ENCODE measurements at places on chromosomes 1 and 21. TPM values are rescaled to one million over a fixed set of nuclear protein-coding genes. Genes with fewer than 3 reads are reported as not detected.

DNA sequence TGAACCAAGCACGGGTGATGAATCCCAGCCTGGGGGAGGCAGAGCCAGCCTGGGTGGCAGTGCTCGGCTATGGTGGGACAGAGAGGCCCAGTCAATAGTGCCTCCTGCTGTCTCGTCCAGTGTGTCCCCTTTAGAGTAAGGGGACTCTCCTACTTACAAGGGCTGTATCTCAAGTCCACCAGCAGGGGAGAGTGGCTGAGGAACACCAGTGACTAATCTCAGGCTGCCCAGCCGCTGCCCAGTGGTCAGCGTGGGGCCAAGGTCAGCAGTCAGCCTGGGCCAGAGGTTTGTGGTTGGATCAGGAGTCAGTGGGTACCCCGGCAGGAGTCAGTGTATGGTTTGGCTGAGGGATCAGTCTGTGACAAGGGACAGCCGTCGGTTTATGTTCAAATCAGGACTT lies 109.2 kb upstream of the RUNX3 start:
- no peak for DNase-seq

GRCh38 chr1:171438441-171438840 lies 46.9 kb upstream of the PRRC2C start:
- DNase-seq: no peak

DNA sequence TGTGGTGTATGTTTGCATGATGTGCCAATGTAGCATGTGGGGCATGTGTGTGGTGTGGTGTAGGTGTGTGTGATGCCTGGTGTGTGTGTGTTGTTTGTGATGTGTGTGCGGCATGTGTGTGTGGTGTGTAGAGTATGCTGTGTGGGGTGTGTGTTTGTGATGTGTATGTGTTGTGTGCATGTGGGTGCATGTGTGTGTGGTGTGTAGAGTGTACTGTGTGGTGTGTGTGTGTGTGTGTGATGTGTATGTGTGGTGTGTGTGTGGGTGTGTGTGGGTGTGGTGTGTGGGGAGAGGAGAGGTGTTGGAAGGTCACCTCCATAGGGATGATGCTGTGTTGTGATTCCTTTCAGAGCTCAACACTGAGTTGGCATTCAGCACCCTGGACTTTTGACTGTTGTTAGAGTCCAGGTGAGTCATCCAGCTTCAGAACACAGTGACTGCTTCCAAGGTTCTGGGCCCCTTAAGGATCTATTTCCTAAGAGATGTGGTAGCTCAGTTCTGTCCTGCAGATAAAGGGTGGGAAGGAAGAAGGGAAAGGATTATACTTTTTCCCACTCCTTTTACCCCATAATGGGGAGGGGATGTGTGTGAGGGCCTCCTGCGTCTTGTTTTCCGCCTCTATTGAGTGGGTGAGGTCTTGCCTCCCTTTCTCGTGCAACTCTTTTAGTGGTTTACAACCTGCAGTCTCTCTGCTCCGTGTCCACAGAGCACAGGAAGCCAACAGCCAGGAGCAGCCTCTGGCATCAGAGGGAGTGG lies 47.6 kb downstream of the RHOU start:
- DNase-seq: peak; percentile 70

DNA sequence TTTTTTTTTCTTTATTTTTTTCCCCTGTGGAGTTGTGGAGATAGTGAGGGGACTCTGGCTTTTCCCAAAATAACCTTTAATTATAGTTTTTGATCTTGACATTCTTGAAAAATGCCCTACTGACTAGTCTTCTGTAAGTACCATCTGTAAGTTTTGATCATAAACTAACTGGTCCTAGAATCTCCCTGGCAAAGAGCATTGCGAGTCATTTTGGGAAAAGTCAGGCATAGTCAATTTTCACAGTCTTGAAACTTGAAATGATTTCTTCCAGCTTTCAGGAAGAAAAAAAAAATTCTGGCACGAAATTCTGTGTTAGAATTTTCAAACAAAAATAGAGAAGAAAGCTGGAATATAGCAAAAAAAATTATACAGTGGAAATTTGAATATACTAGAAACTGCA lies 181.2 kb upstream of the SNX7 start:
- no peak for DNase-seq

The AMIGO1 gene
- total RNA-seq: 6.3 TPM

The VSIG8 gene
- total RNA-seq: not detected

DNA sequence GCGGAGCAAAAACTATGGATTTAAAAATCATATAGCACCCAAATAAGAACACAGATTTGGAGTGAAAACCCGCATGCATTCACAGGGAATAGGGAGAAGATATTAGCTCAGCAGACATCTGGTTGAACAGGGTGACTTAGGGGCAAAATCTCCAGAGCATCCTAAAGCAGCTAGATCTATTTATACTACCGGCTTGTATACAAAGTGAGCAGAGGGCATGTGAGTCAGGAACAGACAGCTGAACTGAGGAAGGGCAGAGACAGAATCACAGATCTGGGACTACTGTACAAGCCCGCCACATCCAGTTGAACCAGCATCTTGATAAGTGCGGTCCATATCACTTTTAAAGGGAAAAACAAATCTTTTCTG lies 35.2 kb upstream of the EXOSC10 start:
- DNase-seq: no peak

DNA sequence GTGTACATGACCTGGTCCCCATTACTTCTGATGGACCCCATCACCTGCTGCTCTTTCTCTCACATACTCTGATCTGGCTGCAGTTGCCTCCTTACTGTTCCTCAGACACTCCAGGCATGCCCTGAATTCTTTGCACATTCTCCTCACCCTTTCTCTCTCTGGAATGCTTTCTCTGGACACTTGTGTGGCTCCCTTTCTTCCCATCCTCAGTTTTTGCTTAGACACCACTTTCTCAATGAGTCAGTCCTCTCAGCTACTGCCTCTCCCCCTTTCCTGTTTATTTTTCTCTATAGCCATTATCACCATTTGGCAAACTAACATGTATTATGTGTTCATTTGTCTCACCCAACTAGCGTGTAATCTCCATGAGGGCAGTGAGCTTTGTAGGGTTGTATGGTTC lies 28.1 kb downstream of the PLXNA2 start:
- no peak for DNase-seq

The ILDR2 gene
- 1.9 TPM for total RNA-seq

GRCh38 chr1:40774266-40774998 lies 9.2 kb upstream of the KCNQ4 start:
- DNase-seq: peak; percentile 72

The S100A4 gene
- total RNA-seq: 40.8 TPM

GRCh38 chr1:95407886-95408291 lies 173.9 kb downstream of the RWDD3 start:
- DNase-seq: no peak

DNA sequence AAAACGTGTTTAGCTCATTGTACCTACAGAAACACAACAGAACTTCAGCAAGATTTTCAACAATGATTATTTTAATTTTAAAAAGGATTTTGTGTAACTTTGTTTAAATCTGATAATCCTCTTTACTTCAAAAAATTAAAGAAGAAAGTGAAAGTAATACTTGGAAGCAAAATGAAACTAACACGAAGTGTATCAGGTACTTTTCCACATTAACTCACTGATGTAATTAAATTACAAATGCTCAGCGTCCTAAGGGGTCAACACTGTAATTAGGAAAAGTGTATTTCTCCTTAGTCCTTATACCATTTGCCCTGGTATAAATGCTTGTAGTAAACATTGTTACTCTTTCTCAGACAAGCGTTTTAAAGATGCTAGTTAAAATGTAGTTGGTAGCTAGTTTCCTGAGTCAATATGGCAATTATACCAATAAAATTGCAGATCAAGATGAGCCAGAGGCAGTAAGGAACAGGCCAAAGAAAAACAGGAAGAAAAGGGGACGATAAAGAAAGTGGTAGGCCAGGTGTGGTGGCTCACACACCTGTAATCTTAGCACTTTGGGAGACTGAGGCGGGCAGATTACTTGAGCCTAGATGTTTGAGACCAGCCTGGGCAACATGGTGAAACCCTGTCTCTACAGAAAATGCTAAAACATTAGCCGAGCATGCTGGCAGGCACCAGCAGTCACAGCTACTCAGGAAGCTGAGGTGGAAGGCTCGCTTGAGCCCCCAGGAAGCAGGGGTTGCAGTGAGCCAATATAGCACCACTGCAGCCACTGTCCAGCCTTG lies 553.0 kb downstream of the SMYD3 start:
- no peak for DNase-seq

GRCh38 chr1:92872719-92873118 lies 40.9 kb downstream of the RPL5 start:
- DNase-seq: no peak

DNA sequence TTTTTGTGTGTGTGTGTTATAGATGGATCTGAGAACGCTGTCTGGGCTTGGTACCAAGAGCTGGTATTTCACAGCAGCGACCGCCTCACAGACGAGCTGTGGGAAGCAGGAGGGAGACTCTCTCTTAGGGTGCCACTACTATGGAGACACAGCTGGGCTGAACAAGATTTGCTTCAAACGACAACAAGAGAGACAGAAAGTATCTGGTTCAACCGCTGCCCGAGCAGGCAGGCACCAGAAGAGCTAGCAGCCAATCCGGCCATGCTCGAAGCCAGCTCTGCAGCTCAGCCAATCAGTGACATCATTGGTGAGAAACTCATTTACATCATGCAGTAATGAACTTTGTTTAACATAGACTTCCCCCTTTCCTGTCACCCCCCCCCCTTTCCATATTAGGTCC lies 341.3 kb downstream of the USP25 start:
- no peak for DNase-seq

DNA sequence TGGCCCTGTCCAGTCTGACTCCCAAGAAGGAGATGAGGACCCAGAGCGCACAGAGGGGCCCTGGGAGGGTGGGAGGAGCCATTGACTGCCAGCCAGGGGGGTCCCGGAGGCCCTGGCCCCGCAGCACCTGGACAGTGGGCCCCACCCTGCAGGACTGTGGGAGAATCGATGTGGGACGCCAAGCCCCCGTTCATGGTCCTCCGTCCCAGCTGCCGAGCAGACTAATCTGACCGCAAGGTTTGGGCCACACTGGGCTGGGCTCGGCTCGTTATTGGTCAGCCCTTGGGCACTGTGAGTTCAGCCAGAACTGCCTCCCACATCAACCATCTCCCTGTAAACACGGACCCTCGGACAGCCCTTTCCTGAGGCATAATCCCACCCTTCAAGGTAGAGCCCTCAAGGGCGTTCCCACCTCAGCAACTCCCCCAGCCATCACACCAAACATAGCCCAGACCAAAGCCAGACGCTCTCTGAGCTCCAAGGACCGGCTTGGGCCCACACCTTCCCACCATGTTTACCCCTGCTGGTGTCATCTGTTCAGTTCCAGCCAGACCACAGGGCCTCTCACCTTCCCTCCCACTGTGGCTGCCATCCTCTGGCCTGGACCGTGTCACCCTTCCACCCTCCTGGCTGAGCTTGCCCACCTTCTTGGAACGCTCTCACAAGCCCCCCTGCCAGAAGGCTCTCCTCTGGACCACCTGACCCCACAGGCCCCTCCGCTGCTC lies 16.2 kb upstream of the POFUT2 start:
- no peak for DNase-seq
